Activated T-cell treated with anti-CD3 and anti-CD28 coated beads for 1 hour (primary cell): ENCODE measurements at places on chromosomes 16 and 17.

- DNase-seq: no peak
Observed at GRCh38 chr17:29126268-29126930, 53.8 kb downstream of the MYO18A start.

DNA sequence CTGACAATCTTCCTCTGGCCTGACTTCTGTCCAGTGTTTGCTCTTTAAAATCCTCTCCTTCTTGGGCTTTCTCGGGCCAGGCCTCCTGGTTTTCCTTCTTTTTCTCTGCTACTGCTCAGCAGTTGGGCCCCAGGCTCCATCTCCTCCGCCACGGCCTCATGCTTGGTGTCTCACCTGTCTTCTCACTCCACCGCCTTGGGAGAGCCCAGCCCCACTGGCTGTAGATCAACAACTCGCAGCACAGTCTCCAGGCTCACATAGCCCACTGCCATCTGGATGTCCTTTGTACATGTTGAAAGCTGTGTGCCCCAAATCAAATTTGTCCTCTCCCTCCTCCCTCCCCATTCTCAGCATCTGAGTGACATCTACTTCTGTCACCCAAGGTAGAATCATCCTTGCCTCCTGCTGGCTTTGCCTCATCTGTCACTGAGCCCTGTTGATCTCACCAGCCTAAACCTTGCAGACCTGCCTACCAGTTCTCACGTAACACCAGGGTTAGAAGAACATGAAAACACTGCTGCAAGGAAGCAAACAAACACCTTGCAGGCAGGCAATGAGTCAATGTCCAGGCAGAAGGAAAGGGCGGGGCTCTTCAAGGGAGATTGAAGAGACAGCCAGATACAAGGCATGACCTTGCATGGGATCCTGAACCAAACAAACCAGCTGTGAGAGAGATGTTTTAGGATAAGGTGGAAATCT, 103.2 kb upstream of the SMURF2 start:
- no peak for DNase-seq

DNA sequence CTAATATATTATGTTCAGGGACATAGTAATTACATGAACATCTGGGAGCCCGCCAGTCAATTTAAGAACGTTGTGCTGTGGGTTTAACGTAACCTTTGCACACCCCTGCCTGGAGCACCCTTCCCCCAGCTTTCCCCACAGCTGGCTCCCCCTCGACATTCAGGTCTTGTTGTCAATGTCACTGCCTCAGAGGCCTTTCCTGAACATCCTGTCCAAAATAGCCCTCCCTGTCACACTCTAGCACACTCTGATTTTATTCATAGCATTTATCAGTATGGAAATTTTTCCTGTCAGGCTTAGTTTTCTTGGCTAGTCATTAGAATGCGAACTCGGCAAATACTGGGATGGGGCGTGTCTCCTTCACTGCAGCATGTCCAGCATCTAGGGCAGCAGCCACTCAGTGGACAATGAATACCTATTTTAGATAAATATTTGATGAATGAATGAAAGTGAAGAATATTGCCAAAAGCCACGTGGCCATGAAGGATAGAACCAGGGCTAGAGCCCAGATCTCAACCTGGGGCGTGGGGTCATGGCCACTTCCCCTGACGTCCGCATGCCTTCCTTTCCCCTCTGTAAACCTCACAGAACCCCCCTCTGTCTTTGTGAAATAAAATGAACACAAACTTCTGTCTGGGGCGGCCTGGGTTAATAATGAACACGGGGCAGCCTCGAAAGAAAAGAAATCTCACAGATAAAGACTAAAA, 10.5 kb downstream of the PIK3R6 start:
- no peak for DNase-seq

DNA sequence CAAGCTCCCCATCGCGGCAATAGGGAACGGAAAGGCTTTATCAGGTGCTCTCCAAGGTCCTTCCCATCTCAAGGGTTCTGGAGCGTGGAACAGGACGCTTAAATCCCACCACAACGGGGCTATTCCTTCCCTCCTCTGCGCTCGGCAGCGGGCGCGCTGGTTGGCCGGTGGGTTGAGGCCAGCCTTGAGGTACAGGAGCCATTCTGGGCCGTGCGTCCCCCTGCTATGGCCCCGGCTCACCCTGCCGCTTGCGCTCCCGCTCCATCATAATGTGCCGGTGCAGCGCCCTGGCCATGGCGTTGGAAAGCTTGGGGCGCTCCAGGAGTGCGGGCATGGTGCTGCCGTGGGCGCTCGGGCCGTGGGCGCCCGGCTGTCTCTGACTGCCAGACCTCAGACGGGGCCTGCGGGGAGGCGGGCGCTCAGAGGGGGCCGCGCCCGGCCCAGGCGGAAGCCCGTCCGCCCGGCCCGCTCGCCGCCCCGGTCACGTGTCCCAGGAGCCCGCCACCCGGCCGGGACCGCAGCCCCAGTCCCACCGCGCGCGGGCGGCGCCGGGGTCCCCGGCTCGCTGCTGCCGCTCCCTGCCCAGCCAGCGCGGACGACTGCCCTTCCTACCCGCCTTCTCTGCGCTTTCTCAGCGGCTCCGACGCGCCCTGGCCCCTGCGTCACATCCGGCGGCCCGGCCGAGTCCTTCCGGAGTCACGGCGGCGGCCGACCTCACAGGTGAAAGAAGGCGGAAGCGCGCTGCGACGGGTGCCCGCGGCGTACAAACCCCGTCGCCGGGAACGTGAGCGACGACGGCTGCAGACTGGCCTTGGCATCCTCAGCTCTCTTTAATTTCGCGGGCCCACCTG, at the start of gene GPS2:
GPS2 (minus strand) TSS at position 642 of the 851 bp plus-strand sequence; CDS start at position 334, 308 bp downstream.
- peak; percentile 91 for DNase-seq

GRCh38 chr16:68069511-68070248, 15.5 kb upstream of the NFATC3 start:
- no peak for DNase-seq

- no peak for DNase-seq
Observed at GRCh38 chr16:66714654-66715307, 18.2 kb upstream of the CMTM4 start.

- DNase-seq: no peak
Observed at GRCh38 chr17:69608808-69609472, 194.4 kb downstream of the MAP2K6 start.

DNA sequence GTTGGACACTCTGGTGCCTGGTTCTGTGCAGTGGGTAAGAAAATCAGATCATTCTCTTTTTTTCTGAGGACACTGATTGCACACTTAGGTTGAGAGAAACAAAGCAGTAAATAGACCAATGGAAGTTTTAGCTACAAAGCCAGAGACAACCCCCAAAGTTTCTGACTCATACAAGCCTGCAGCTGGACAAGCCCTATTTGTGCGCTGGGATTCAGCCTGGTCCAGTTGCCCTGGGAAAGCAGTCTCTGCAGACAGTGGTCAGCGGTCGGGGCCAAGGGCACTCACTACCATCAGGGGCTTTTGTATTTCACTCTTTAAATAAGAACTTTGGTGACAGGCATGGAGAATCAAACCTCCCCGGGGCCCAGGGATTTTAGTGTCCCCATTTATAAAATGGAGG, 6.0 kb upstream of the RHBDL3 start:
- no peak for DNase-seq

GRCh38 chr16:46717692-46718091, 28.2 kb downstream of the ORC6 start:
- no peak for DNase-seq

GRCh38 chr16:25895380-25895779, 203.6 kb downstream of the HS3ST4 start:
- no peak for DNase-seq

- no peak for DNase-seq
Observed at GRCh38 chr16:48605518-48606110, 4.4 kb downstream of the N4BP1 start.

DNA sequence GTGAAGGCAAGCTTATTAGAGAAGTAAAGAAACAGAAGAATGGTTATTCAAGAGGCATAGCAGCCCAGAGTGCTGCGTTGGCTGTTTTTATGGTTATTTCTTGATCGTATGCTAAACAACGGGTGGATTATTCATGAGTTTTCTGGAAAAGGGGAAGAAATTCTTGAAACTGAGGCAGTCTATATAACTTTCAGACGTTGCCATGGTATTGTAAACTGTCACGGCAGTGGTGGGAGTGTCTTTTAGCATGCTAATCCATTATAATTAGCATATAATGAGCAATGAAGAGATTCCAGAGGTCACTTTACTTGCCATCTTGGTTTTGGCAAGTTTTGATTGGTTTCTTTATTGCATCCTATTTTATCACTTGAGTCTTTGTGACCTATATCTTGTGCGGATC, 17.4 kb upstream of the MILR1 start:
- DNase-seq: no peak

DNA sequence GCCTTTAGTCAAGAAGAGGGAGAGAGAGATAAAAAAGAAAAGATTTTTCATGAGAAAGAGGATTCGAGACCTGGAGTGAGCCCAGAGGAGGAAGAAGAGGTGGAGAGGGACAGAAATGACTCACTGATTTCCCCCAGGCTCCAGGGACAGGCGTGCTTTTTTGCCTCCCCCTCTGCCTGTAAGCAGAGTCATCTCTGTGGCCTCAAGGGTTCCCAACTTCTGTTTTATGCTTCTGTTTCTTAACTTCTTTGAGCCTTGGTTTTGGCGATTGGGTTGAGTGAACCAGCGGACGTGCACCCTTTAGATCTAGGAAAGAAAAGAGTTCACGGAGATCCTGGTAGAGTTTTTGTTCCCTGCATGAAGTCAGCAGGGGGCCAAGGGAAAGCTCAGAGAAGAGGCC, 147.9 kb upstream of the NOL11 start:
- DNase-seq: no peak

DNA sequence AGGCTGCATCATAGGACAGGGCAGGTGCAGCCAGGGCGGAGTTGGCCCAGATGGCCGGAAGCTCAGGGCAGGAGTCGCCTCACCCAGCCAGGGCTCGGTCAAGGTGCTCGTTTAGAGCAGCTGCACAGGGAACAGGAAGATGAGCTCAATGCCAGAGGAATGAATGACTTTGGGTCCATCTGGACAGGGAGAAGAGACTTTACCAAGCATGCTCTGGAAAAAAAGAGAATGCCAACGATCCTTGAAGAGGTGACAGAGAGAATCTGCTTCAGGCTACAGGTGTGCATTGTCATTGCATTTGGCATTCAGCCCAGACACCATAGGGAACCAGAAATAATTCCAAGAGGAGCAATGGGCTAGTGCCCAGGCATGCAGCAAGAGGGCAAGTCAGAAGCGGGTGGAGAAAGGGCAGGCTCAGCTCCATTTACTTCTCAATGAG, 6.7 kb upstream of the MPP3 start:
- no peak for DNase-seq

DNA sequence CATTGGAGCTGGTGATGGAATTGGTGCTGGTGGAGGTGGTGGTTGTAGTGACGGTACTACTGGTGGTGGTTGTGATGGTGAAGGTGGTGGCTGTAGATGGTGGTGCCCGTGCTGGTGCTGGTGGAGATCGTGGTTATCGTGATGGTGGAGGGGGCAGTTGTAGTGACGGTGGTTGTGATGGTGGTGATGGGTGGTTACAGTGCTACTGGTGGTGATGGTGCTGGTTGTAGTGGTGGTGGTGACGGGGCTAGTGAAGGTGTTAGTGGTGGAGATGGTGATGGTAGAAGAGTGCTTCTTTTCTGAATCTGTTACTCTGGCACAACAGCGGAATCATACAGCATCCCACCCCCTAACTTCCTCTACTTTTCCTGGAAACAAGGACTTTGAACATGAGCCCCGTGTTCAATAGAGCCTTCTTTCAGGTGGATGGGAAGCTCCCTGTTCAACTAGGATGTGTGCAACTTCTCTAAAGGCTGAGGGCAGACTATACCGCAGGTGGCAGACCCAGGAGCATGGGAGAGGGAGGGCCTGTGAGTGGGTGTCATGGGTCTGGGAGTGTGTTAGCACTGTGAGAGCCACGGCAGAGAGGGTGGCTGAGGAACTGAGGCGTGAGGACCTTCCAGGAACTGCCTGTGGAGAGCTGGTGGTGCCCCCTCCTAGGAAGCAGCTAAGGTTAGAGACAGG, 8.2 kb downstream of the TBX21 start:
- DNase-seq: no peak

- DNase-seq: no peak
Observed at GRCh38 chr17:7019839-7020519, 2.9 kb upstream of the BCL6B start.

DNA sequence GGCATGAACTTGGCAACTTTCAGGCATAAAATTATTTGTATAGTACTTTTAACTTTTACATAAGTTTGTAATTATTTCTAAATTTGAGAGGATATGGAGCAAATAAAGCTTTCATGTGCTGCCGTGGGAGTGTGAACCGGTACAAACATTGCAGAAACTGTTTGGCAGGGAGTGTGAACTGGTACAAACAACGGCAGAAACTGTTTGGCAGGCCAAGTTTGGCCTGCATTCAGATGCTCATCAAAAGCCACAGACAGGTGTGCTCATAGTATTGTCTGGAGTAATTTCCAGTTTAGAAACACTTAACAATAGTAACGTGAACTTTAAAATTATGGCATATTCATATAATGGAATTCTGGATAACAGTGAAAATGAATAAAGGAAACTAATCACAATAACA, 73.8 kb upstream of the ATP2A3 start:
- no peak for DNase-seq
